T follicular helper cell (primary cell): ENCODE measurements at places on chromosomes 12 and 14.
A peak's percentile ranks its signal among the peaks of the same experiment; 100 is the strongest.

DNA sequence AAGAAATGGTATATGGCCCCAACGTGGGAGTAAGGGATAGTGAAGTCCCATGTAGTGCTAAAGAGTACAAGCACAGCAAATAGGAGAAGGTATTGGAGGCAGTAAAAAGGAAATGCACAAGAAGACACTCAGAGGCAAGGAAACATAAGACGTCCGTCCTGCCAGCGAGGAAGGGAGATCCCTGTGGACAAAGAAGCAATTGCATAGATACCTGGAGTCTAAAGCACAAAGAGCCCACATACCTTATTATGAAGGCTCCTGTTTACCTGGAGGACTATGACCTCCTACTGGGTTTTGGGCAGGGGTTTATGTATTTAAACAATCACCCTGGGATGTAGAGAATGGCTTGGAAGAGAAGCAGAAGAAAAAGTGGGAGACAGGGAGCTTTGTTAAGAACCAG is 341.2 kb upstream of the DCN start:
- no peak for DNase-seq

GRCh38 chr12:72082986-72083820 is 144.6 kb downstream of the TPH2 start:
- no peak for DNase-seq

- DNase-seq, result no peak
Observed at GRCh38 chr12:9851927-9852326, 17.2 kb downstream of the CLEC2B start.

GRCh38 chr12:111605911-111606766 is 7.0 kb upstream of the ATXN2 start:
- no peak for DNase-seq

- no peak for DNase-seq
Observed at GRCh38 chr12:66066137-66066928, 64.2 kb downstream of the LLPH start.

- no peak for DNase-seq
Observed at GRCh38 chr12:106897082-106897481, 58.6 kb upstream of the TMEM263 start.

GRCh38 chr12:52041695-52042123 is 9.5 kb upstream of the NR4A1 start:
- DNase-seq, result no peak

- DNase-seq, result no peak
Observed at GRCh38 chr12:7645395-7646177, 20.1 kb downstream of the APOBEC1 start.

DNA sequence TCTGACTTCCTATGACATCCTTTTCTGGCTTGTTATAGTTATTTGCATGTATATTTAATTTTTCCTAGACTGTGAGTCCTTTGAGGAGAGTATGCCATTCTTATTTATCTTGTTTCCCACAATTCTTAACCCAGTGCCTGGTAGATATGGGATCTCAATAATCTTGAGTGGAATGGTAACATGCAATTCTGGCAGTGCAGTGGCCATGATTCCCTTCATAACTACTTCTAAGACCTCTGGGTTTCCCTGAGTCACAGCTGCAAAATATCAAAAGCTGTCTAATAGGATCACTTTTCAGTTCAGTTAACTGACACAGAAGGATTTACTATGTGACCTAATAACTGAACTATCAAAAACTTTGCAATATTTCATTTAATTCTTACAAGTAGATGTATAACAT is 135.0 kb downstream of the ADAMTS20 start:
- no peak for DNase-seq

- no peak for DNase-seq
Observed at GRCh38 chr14:22105624-22106006, 432.0 kb upstream of the OR4E1 start.

- no peak for DNase-seq
Observed at GRCh38 chr14:74377976-74378690, 29.9 kb downstream of the VRTN start.

- DNase-seq, result no peak
Observed at GRCh38 chr12:41014643-41015020, 173.5 kb upstream of the PDZRN4 start.

DNA sequence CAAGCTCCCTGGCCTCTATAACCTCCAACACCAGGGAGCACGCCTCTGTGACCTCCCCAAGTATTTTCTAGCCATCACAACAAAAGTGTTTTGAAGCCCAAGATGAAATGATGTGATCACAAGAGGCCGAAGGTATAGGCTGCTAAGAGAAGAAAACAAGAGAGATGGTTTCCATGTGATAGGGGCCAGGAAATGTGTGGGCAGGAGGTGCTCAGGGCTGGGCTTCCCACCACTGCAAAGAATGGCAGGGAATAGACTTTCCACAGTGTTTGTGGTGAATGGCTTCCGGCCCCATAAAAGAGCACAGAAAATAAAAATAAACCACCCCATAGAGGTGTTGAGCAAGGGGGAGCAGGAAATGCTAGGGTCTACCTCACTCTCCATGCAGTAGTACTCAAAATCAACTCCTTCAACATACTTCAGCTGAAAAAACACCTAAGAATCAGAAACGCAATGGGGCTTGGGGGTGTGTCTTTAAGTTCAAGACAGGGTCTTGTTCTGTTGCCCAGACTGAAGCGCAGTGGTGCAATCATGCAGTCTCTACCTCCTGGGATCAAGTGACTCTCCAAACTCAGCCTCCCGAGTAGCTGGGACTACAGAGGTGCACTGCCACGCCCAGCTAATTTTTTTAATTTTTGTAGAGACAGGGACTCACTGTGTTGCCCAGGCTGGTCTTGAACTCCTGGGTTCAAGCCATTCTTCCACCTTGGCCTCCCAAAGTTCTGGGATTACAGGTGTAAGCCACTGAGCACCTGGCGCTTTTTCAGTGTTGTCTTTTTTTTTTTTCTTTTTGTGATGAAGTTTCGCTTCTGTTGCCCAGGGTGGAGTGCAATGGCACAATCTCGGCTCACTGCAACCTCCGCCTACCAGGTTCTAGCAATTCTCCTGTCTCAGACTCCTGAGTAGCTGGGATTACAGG is 27.1 kb downstream of the DAD1 start:
- DNase-seq, result peak; percentile 68

GRCh38 chr12:41074473-41074769 is 113.7 kb upstream of the PDZRN4 start:
- no peak for DNase-seq

DNA sequence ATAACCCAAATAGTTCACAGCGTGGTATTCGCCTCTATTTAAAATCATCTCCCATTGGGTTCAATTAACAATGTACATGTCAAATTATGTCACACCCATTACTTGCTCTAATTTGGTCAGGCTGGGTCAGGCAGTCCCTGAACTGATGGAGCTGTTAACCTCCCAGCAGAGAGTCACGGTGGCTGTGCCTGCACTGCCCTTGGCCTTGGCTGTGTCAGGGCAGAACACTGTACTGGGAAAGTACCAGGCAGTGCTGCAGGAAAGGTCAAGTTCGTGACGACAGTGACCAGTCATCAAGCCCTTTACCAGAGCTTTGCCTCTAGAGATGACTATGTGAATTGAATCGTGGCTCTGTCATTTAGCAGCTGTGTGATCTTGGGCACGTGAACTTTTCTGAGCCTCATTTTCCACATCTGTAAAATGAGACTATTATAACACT is 100.0 kb downstream of the ARF6 start:
- DNase-seq, result no peak

DNA sequence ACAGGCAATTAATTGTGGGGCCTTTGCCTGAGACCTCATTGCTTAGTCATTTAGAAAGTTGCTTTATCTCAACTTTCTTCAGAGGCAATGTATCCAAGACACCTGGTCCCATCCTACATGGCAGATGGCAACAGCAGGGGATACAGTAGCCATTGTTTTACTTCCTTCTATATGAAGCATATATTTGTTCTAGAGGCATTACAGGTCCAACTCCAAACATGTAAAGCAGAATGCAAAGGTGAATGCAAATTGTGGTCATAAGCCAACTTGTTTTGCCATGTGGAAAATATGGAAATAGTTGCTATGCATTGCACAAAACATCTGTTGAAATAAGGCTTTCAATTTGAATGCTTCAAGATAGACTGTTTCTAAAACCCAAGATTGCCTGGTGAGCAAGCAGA is 109.8 kb upstream of the BCAT1 start:
- DNase-seq, result no peak

- DNase-seq, result no peak
Observed at GRCh38 chr12:49944046-49944445, 6.5 kb upstream of the AQP2 start.

GRCh38 chr12:68805592-68806120 is 2.3 kb upstream of the MDM2 start:
- no peak for DNase-seq

DNA sequence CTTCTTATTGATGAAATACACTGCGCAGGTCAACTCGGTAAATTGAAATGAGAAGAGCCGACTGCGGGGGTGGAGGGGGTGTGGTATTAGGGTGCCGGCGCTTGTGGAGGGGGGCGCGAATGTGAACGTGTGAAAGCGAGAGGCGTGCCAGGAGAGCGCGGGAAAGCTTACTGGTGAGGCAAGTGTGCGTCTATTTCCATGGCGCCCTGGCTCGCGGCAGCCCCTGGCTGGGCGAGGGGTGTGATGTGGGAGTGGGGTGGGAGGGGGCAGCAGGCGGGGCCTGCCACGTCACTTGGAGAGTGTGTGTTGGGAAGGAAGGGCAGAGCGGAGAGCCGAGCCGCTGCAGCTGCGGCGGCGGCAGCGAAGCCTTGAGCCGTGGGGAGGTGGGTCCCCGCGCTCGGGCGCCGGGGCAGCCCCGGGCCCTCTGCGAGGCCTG is 88.8 kb downstream of the GALNT8 start:
- no peak for DNase-seq

DNA sequence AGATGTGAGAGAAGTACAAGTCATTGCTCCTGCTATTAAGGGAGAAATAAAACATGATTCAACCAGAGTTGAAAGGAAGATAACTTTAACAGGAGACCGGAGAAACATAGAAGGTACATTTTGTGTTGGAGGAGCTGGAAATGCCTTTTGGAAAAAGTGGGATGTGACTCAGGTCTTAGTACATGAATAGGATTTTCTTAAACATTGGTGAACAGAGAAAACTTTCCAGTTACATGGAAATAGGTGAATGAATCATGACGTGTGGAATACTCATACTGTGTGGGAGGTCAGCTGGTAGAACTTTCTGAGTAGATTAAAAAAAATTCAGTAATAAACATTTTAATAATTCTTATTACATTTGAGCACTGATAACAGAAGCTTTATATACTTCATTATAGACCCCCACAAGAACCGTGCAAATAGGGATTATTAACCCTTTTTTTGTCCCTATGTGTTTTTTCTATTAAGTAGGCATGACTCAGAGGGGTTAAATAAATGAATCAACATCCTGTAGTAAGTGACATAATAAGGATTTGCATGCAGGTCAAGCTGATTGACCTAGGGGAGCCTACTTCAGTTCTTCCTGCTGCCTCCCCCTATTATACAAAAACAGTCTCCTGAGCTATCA is 710.5 kb downstream of the NOVA1 start:
- DNase-seq, result no peak

DNA sequence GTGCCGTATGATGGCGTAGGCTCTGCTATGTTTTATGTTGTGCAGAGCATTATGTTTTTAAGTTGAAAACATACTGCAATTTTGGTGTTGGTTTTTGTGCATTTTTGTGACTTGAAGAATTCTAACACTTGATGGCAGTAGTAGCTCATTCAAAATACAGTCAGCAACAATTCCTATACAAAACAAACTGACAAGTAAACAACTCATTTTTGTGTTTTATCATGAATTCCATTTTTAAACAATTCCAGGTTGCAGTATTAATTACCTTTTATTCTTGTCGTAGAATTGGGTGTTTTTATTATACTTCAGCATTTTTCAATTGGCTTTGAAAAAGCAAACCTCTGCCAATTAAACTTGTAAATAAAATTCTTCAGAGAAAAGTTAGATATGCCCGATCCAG is 4.1 kb upstream of the CCER1 start:
- no peak for DNase-seq

GRCh38 chr12:26845057-26845666 is 12.2 kb upstream of the ITPR2 start:
- DNase-seq, result no peak

GRCh38 chr12:24929953-24930352 is 18.9 kb downstream of the BCAT1 start:
- DNase-seq, result no peak

DNA sequence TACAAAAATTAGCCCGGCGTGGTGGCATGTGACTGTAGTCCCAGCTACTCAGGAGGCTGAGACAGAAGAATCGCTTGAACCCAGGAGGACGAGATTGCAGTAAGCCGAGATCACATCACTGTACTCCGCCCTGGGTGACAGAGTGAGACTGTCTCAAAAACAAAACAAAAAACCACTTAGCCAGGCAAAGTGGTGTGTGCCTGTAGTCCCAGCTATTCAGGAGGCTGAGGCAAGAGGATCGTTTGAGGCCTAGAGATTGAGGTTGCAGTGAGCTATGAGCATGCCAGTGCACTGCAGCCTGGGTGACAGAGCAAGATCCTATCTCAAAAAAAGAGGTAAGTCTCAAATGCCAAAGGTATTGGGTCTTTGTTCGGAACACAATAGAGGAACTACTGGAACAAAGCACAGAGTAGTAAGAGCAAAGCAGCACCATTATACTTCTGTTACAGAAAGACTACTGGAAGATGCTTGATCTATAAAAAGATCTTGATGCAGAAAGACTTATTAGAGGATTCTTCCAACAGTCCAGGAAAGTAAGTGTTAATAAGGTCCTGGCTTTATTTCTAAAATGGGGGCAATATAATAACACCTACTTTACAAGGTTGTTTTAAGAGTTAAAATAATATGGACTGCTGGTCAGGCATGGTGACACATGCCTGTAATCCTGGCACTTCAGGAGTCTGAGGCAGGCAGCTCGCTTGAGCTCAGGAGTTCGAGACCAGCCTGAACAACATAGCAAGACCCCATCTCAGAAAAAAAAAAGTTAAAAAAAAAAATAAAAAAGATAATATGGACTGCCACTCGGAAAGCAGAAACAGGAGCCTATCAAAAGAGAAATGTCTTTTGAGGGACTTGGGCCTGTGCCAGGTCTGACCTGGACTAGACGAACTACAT is 29.9 kb downstream of the BTBD7 start:
- DNase-seq, result no peak

DNA sequence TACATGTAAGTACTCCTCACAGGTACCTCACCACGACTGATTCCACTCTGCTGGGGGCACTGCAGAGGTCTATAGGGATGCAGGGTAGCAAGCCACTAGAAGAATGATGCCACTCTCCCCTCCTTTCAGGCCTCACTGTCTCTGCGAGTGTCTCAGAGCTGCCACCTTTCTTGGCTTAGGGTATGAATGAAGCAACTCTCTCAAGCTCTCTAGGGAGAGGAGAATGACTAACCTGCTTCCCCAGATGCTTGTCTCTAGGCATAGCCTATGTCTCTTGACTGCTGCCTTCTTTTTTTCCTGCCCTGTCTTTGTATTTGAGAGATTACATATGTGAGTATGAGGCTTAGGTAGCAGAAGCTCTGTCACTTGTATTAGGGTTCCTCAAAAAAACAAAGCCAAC is 566.5 kb upstream of the ATP2B1 start:
- no peak for DNase-seq

GRCh38 chr12:71504476-71504875 is 64.9 kb downstream of the LGR5 start:
- no peak for DNase-seq

GRCh38 chr12:69284131-69284530 is 44.8 kb downstream of the CPSF6 start:
- no peak for DNase-seq

- no peak for DNase-seq
Observed at GRCh38 chr12:92989715-92990484, 60.8 kb upstream of the EEA1 start.

- DNase-seq, result no peak
Observed at GRCh38 chr12:16472631-16473030, 125.2 kb downstream of the MGST1 start.
